ENCODE measurements at places on chromosomes 13 and 19.

GRCh38 chr13:70932511-70932910 lies 824.3 kb upstream of the KLHL1 start:
- no peak for DNase-seq

GRCh38 chr13:73324842-73325722 lies 266.3 kb downstream of the KLF5 start:
- no peak for DNase-seq

- no peak for DNase-seq
Measured at GRCh38 chr19:32581705-32582179, 752 bp downstream of the PDCD5 start.

DNA sequence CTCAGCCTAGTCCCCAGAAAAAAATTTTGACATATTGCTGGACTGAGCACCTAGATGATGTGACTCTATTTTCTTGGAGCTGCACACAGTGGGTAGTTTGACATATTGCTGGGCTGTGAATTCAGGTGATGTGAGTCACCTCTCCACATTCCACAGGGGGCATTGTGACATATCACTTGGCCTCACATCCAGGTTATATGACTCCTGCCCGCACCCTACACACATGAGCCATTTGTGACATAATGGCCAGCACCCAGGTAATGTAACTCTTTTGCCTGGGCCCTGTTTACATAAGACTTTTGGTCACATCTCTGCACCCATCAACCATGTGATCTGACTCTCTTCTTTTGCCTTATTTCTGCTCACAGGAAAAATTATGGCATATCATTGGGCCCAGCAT lies 55.1 kb upstream of the ZNF43 start:
- no peak for DNase-seq

- no peak for DNase-seq
Measured at GRCh38 chr13:40578055-40578454, 88.4 kb downstream of the FOXO1 start.

DNA sequence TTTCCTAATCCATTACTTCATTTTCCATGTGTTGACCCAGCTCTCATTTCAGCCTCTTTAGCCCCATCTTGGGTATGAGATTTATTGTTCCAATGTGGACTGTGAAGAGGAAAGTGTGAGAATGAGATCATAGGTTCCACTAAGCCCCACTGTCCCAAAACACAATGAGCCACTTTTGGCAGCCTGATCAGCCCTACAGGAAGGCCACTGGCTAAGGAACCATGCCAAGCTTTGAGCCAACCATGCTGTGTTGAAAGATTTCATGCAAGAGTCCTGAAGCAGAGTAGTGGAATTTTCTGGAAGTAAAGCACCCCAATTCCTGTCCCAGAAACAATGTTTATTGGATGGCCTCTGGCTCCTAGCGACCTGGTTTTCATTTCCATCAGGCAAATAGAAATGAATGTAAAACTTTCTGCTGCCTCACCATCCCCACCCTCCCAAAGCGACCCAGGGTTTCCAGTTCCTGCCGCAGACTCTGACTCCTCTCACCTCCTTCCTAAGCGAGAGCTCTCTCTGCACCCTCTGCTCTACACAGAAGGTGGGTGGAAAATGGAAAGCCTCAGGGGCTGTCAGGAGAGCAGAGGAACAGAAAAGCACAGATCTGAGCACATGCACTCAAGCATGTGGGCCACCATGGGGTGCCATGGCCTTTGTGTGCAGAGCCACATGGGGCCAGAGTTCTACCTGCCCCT lies 73.1 kb downstream of the KCTD12 start:
- DNase-seq = no peak

DNA sequence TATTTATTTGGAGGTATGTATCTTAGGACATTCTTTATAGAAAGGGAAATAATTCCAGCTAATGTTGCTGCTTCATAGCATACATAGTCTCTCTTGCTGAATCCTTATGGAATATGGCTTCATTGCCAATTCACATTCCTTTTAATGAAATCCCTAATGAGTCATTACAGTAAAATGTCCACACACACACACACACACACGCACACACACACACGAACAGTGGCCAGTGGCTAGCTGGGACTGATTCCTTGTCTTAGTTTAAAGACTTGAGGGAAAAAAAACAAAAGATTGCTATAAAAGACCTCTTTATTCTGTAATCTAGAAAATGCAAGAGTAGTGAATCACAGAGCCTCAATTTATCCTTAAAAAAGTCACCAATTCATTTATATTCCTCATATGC lies 301.6 kb downstream of the SLITRK6 start:
- DNase-seq = no peak

DNA sequence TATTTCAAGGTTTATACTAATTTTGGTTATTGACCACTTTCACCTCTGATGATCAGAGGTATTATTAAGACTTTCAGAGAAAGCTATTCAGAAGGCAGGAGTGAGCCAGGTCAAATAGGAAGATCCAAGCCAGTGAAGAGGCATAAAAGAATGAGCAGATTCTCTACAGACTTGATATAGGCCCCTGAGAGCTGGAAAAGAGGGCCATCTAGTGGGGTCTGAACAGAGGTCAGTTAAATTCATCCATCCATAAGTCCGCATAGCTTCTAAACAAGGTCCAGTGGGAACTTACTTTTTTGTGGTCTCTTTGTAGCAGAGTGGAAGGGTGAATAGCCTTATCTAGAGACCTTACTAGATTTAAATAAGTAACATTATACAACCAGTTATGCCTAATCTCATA lies 126.6 kb upstream of the UFM1 start:
- no peak for DNase-seq

- no peak for DNase-seq
Measured at GRCh38 chr19:14890643-14891379, 4.9 kb upstream of the OR7A17 start.

DNA sequence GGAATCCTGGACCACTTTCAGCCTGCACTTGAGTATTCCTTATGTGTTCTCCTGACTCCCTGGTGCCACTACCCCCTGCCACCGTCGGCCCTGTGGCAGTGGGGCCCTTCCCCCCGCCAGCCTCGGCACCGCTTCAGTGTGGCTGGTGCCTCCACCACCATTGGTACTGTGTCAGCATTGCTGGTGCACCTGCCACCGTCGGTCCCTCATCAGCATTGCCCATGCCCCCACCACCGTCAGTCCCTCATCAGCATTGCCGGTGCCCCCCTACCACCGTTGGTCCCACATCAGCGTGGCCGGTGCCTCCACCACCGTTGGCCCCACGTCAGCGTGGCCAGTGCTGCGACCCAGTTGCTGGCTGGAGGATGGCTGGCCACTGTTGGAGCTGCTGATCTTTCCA lies 228.5 kb downstream of the TM9SF2 start:
- no peak for DNase-seq

- peak; percentile 49 for DNase-seq
Measured at GRCh38 chr19:43651758-43652545, 12.3 kb upstream of the CADM4 start.

- DNase-seq = peak; percentile 48
Measured at GRCh38 chr19:5627395-5627904, 4.6 kb downstream of the SAFB start.

DNA sequence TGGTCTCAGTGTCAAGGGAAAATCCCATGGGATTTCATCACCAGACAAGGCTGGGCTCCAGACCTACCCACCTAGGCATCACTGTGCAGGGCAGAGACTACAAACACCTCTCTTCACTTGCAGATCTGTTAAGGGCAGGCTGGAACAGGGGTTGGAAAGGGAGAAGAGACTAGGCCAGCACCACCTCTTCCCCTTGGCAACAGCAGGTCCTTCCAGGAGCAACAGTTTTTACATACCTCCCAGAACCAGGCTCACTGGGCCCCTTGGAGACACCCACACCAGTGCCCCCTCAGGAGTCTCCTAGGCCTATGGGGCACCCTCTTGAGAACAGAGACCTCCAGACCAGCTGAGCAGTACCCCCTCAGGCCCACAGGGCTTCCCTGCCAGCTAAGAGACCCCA lies 2.5 kb upstream of the UBE2M start:
- DNase-seq = no peak

DNA sequence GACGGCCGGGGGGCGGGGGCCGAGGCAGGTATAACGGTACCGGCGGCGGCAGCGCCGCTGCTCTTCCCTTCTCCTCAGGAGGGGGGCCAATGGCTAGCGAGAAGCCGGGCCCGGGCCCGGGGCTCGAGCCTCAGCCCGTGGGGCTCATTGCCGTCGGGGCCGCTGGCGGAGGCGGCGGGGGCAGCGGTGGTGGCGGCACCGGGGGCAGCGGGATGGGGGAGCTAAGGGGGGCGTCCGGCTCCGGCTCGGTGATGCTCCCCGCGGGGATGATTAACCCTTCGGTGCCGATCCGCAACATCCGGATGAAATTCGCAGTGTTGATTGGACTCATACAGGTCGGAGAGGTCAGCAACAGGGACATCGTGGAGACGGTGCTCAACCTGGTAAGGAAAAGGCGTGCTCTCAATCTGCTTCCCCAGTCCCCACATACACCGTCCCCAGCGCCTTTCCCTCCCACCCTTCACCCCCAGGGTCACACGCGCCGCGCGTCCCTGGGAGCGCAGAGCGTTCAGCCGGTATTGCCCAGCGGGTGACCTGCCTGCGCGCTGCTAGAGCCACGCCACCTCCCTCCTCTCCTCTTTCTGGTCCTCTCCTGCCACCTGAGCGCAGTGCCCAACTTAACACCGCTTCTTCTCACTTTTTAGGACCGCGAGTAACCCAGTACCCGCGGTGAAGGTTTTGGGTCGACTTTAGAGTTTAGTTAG lies 814 bp downstream of the NBEA start:
- DNase-seq = peak; percentile 18

DNA sequence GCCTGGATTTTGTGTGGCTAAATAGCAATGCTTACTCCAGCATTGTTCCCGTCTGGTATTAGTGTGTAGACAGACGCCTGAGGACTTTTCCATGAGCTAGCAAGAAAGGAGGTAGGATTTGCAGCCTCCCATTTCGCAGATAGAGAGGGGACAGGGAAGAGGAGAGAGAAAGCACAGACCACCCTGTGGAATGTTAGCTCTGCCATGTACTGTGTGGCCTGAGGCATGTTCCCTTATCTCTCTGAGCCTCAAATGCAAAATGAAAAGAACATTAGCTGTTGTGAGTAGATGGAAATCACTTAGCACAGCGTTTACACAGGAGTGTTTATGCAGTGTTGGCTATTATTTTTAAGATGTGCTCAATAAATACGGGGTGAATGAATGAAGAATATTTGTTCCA lies 45.5 kb downstream of the OLFM4 start:
- DNase-seq = no peak

DNA sequence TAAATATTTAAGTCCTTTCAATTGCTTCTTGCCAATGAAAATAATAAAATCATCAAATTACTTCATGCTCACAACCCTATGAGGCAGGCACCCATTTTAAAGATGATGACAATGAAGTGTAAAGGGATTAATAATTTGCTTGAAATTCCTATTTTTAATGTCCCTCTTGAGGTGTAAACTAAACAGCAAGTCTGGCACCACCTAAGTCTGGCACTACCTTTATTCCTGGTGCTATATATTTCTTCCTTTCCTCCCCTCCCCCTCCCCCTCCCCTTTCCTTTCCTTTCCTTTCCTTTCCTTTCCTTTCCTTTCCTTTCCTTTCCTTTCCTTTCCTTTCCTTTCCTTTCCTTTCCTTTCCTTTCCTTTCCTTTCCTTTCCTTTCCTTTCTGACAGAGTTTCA lies 42.2 kb downstream of the FLT1 start:
- DNase-seq = no peak

- DNase-seq = no peak
Measured at GRCh38 chr13:107716741-107717140, 498.6 kb downstream of the LIG4 start.

- no peak for DNase-seq
Measured at GRCh38 chr13:80530191-80530590, 189.3 kb upstream of the SPRY2 start.

GRCh38 chr19:53892981-53893325 lies 11.0 kb downstream of the PRKCG start:
- no peak for DNase-seq

DNA sequence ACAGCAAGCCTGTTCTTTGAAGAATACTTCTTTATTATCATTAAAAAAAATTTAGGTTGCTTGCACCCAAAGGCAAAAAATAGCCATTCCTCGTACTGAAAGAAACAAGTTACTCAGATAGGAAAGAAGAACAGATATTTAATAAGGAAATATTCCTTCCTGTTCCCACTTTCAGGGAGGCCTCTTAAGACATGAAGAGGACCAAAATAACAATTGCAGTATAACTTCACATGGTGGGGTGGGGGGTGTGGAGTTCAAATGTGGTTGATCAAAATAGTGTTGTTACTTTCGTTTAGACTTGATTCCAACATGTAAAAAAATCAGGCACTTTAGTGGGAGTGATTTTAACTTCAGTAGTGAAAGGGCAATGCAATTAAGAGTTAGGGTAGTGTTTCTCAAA lies 3.6 kb downstream of the RGCC start:
- no peak for DNase-seq

GRCh38 chr13:30846311-30846710 lies 59.8 kb upstream of the MEDAG start:
- DNase-seq = no peak

- DNase-seq = no peak
Measured at GRCh38 chr19:10648360-10648759, 5.8 kb upstream of the ILF3 start.

GRCh38 chr19:43774103-43774939 lies 6.5 kb downstream of the KCNN4 start:
- no peak for DNase-seq

- no peak for DNase-seq
Measured at GRCh38 chr19:40622773-40623075, 21.6 kb downstream of the LTBP4 start.

DNA sequence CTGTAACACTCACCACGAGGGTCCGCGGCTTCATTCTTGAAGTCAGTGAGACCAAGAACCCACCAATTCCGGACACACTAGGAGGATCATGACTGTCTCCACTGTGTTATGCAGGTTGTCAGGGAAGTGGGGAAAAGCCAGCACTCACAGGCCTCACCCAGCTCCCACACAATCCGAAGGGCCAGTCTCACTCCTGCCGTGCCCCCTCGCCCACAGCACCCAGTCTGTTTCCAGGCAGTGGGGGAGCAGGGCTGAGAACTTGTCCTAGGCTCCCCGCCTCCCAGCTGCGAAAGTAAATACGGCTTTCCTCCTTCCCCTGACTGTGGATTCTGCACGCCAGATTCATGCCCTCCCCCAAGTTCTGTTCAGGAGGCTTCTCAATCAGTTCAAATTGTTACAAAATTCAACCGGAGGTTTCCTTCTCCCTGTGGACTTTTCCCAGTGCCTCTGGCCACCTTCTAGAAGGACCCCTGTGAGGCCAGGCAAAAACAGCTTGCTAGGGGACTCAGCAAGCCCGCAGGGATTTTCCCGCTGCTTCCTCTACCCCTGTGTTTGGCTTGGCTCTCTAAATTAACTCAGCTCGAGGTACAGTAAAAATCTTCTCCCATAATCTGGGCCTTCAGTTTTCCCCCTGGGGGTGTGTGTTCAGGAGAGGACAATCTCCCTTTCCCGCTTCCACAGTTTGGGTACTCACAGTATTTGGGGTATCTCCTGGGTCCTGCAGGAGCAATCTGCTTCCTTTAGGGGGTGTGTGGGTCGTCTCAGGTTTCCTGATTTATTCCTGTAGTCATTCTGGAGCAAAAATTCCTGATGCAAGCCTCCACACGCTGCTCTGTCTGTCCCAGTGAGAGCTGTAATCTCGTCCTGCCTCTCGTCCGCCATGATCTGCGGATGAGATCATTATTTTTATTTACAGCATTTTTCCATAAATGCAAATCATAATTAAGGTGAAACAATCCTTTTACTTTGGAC lies 899.8 kb downstream of the GPC5 start:
- DNase-seq = no peak

- no peak for DNase-seq
Measured at GRCh38 chr19:2294687-2295335, 12.8 kb upstream of the PEAK3 start.

- no peak for DNase-seq
Measured at GRCh38 chr13:103996733-103997132, 930.5 kb upstream of the SLC10A2 start.

- no peak for DNase-seq
Measured at GRCh38 chr19:4980067-4980466, 11.2 kb downstream of the KDM4B start.

Measured in CD4-positive, alpha-beta T cell treated with Interleukin-17A for 4 hours (primary cell).